ENCODE measurements at places on chromosomes 6 and 20.

GRCh38 chr6:135739288-135739687, 112.2 kb upstream of the PDE7B start:
- DNase-seq: peak; percentile 54

DNA sequence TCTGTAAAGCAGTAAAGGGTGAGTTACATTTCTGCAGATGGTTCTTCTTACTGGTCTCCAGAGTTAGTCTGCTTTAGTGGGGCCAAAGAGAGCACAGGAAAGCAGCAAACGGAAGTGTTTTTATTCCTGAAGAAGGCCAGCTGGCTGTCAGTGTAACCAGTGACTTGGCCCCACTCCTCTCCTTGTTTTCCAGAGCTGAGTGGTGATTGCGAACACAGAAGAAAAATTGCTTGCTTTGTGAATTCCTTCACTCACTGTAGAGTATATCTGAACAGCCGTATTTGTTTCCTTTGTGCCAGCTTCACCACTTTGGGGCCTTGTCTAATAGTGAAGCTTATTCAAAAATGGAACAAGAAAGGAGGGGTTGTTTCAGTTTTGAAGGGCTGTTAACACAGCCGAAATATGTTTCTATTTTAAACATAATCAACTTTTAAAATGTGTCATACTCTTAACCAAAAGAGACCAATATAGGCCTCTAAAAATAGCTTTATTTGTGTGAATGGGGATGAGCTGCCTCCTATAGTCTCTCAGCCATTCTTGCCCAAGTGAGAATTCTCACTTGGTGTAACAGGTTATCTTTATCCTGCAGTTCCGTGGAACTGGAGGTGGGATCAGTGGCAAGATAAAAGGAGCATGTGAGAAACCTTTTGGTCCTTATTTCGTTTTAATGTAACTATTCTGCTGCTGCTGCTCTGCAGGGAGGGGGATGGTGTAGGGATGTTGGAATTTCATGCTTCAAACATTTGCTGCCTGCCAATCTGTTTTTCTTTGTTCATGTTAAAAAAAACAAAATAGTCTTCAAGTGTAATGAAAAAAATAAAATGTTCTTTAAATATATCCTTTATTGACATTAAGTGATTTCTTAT, 37.8 kb downstream of the ZC2HC1B start:
- peak; percentile 18 for DNase-seq

- DNase-seq: no peak
Observed at GRCh38 chr6:131014080-131014776, 48.8 kb downstream of the EPB41L2 start.

GRCh38 chr6:167762259-167762962, 64.3 kb upstream of the AFDN start:
- DNase-seq: no peak

DNA sequence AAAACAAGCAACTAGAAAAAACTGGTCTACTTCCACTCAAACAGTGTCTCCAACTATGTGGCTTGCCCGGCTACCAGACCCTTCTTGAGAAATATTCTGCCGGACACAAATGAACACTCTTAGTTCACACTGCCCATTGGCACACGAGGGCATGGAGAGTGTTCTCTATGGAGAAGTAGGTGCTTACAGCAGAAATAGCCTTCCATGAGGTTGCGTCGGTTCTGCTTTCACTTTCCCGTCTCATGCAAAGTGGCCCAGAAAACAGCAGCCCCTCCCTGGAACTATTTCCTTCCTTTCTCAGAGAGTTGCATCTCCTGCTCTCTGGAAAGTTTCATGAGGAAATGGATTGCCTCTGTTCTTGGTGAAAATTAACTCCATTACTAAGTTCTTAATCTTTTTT, 9.5 kb upstream of the HLA-DOA start:
- DNase-seq: peak; percentile 18

DNA sequence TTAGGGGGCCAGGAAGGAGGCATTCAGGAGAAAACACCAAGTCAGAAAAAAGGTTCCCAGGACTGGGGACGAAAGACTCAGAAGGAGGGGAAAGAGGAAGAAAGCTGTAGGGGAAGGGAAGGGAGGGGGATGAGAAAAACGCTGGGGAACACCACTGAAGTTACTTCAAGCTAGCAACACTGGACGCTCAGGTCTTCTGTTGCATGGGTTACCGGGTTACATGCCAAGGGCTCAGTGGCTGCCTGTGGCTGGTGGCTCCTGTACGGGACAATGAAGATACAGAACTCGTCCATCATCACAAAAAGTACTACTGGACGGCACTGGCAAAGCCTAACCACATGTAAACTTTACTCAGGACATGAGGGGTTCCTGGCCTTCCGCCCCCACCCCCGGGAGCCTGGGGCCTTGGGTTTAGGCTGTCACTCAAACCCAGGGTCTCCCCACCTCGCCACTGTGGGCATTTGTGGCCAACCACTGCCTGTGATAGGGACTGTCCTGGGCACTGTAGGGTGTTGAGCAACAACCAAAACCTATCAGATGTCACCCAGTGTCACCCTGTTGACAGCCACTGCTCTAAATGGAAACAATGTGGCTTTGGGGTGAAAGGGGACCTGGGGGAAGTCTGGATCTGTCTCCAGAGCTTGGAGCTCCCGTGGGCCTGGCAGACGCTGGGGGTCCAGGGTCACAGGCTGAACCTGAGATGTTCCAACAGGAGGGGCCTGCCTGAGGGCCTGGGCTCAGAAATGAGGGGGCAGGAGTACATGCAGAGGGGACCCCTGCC, 40.3 kb upstream of the CD93 start:
- no peak for DNase-seq

DNA sequence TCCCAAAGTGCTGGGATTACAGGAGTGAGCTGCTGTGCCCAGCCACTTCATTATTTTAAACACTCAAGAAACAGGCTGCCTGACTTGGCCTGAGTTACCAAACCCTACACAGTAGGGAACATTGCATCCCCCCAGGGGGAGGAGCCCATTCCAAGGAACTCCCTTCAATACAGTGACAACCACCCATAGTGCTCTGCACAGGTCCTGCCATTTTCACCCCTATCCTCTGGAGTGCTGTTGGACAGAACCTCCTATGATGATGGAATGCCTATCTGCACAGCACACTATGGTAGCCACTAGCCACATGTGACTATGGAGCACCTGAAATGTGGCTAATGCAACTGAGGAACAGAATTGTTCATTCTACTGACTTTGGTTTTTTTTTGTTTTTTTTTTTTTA, 11.7 kb downstream of the ACOT8 start:
- no peak for DNase-seq

GRCh38 chr6:23523771-23524170, 602.2 kb upstream of the NRSN1 start:
- no peak for DNase-seq

- DNase-seq: no peak
Observed at GRCh38 chr20:33969563-33969962, 24.1 kb upstream of the RALY start.

DNA sequence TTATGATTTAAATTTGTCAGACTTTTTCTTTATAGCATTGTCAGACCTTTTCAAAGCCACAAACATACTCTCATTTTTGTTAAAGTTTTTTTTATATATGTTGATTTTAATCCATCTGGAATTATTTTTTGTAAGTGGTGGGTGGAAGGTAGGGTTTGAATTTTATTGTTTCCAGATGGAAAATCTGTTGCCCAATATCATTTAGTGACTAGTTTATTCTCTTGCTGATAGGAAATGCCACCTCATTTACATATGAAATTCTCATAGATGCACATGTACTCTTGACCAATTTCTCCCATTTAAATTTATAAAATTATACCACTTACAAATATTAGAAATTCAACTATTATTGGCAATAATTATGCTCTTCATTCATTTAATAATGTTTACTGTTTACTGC, 52.1 kb upstream of the PLCB1 start:
- no peak for DNase-seq

- DNase-seq: no peak
Observed at GRCh38 chr6:126300735-126301134, 39.2 kb upstream of the CENPW start.

GRCh38 chr20:53631909-53632662, 38.4 kb upstream of the ZNF217 start:
- DNase-seq: no peak

GRCh38 chr20:12733811-12734210, 275.0 kb upstream of the SPTLC3 start:
- no peak for DNase-seq

GRCh38 chr6:92826633-92827032, 592.7 kb downstream of the EPHA7 start:
- no peak for DNase-seq

DNA sequence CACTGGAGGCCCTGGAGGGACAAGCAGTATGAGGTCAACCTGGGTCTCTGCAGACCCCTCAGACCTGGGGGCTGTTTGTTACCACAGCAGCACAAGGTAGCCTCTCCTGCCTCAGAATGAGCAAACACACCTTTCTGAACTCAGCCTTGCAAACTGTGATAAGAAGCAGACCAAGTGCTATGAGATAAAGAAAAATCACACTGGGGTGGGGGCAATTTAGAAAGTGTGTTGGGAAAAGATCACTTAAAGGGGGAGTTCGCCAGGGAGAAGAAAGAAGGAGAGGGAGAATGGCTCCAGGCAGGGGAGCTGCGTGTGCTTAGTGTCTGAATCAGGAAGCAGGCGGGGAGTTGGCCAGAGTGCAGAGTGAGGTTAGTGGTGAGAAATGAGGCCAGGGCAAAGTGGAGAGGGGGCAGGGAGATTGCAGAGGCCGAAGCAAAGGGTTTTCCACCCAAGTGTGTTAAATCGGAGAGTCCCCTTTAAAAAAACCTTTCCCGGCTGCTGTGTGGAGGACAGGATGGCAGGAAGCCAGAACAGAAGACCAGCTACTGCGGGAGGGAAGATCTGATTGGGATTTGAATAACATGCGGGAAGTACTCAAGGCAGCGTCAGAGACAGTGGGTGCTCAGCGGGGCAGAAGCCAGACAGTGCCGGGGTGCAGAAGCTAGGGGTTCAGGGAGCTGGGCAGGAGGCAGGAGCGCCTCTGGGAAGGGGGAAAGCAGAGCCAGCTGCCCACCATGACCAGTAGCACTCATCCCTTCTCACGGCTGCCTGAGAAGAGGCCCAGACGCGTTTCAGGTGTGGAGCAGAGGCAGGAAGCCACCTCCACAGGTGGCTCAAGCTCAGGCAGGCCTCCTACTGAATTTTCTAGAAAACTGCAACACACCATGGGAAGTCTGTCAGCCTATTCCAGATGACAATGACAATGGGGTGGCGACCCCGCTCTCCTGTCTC, 9.0 kb downstream of the ADA start:
- DNase-seq: peak; percentile 90

DNA sequence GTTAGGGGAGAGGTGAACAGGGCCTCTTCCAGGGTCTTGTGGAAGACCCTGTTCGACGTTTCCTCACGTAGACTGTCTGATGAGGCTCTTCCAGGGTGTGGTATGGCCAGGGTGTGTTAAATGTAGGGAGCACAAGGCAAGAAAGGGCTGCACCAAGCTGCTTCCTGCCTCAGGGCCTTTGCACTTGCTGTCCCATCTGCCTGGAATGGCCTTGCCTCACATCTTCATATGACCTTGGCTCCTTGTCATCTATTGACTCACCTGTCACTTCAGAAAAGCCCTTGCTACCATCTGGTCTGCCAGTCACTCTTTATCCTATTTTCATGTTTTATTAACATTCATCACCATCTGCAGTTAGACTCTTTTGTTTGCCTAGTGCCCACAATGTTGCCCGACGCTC, 31.0 kb downstream of the E2F3 start:
- DNase-seq: no peak

DNA sequence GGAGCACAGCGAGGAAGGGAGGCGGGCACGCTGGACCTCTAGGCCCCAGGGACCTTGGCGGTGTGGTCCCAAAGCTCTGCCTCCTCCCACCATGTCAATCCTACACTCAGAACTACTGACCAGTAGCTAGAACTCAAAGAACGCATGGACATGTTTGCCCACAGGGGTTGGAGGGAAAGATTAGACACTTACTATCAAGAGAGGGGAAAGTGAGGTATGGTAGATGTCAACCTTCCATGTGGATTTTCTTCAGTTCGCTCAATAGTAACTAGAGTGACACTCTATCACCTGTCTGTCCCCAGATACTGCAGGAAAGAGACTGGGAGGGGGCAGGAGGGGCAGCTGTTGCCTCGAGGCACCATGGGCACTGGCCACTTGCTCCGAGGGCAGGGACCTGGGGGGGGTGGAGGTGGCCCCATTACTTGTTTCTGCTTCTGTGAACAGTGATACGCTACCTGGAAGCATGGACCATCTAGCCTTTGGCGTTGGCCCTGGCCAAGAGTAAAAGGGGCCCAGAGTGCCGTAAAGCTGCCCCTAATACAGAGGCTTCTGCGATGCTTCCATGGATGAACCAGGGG, 912 bp upstream of the DIDO1 start:
- DNase-seq: no peak

- DNase-seq: no peak
Observed at GRCh38 chr6:6319952-6320811, at the start of gene F13A1. TSS of gene F13A1 (minus strand) at chr6:6320662. CDS start at chr6:6318664, 1,998 bp downstream.

GRCh38 chr20:35311822-35312221, 19.6 kb upstream of the FAM83C start:
- DNase-seq: no peak

GRCh38 chr6:41200296-41200900, 551 bp downstream of the TREML2 start:
- DNase-seq: peak; percentile 34

DNA sequence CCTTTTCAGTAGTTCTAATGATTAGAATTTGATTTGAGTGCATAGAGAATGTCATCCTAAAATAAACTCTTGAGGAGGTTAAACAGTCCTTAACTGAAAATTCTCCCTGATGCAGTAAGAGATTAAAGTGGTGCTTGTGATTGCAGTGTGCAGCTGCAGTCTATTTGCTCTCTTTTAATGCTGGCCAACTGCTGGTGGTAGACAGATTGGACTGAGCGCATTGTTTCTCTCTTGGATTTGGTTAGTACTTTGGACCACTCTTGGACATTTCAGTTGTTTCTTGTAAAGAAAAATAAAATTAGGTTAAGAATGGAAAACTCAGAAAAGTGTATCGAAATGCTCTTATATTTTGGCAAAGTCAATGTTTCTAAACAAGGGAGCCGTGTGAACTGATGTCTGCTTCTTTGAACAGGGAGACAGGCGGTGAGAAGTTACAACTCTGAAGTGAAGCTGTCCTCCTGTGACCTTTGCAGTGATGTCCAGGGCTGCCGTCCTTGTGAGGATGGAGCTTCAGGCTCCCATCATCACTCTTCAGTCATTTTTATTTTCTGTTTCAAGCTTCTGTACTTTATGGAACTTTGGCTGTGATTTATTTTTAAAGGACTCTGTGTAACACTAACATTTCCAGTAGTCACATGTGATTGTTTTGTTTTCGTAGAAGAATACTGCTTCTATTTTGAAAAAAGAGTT, 127.2 kb downstream of the CD109 start:
- DNase-seq: no peak

GRCh38 chr6:111750753-111751673, 122.2 kb downstream of the FYN start:
- no peak for DNase-seq

- no peak for DNase-seq
Observed at GRCh38 chr6:53920881-53921280, 126.1 kb downstream of the LRRC1 start.

GRCh38 chr6:4313044-4313686, 177.8 kb upstream of the ECI2 start:
- peak; percentile 94 for DNase-seq

- DNase-seq: no peak
Observed at GRCh38 chr6:127013865-127014264, 104.6 kb upstream of the RSPO3 start.
